ENCODE measurements at places on chromosomes 5 and 9.

DNA sequence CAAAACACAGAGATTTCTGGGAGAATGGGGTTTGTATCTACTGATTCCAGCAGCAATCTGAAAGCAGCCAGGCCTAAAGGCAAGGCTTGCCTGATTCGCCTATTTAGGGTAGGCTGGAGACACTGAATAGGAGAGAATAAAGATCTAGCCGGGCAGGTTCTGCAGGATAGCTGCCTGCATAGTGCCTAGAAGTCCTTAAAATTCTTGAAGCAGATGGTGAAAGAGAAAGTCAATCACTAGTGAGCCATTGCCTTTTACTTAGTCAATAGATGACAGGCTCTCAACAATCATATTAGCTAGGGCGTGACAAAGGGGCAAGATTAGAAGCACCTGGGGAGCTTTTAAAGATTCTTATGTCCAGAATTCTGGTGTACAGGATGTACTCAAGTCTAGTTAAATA lies 522.7 kb downstream of the HTR1A start:
- DNase-seq: no peak

DNA sequence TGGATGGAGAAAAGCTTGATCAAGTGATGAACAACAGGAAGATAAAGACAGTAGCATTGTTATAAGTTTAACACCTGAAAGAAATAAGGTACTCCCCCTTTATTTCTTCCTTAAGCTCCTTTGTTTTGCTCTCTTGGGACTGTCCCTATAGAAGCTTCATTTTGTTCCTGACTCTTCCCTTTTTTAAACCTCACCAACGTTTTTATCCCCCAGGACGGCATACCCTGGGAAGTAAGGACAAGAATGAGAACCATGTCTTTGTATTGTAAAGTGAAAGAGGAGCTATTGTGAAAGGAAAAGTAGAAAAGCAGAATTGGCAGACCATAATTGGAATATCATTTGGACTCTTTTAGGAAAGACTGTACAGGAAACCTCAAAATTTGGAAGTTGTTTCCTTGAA lies 1368.6 kb upstream of the C9orf72 start:
- no peak for DNase-seq

DNA sequence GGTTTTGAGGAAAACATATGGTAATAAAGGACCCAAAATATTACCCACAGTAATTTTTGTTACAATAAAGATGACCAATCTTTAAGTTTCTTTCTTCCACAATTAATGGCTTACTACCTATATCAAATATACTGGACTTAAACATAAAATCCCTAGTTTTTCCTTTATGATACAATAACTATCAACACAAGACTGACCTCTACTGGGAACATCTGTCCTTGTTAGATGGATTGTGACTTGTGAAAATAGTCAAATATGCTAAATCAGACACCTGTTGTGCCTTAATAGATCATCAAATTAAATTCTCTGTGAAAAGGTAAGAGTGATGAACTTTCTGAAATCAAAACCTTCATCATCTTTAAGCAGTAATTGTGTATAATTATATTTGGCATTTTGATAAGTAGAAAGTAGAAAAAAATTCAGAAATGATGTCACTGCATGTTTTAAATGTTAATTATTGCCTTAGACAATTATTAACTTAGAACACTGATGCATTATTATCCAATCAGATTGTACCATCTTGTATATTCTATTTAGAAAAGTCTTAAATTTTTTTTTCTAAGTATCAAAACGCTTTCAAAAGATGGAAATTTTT lies 113.6 kb downstream of the DEPDC1B start:
- no peak for DNase-seq

DNA sequence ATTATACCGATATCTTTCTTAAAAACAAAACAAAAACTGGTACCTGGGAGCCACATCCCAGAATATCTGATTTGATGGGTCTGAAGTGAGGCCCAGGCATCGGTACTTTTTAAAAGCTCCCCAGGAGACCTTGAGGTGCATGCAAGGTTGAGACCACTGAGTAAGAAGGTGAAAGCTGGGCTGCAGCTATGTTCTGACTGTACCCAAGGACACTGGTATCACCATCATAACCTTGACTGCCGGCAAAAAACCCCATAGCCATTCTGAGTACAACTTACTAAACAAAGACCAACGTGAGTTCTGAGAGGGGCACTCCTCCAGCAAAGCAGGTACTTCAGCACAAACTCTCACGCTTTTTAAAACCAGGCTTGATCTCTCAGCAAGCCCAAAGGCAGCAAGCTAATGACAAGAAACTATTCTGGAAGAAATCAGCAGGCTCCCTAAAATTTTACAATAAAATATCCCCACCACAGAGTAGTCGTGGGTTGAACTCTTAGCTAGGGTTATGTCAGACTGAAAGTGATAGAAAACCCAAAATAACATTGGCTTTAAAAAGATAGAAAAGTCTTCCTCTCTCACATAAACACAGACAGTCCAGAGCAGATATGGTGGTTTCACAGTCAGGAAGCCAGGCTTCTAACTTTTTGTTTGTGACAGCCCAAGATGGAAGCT lies 263.9 kb downstream of the SAXO1 start:
- no peak for DNase-seq

DNA sequence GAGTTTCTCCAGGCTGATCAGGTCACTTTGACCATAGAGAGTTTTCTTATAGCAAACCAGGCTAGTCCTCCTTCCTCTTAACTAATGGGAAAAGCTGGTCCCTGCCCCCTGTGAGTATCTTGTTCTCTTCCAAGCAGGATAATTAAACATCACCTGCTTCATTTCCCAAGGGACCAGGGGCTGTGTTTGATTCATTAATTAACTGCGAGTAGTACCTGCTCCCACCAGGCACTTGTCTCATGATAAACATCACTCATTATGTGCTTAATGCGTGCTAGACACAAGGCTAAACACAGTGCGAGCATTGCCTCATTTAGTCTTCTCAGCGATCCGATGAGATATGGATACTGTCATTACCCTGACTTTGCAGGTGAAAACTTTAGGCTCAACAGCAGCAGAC lies 1.7 kb upstream of the FAM163B start:
- no peak for DNase-seq

DNA sequence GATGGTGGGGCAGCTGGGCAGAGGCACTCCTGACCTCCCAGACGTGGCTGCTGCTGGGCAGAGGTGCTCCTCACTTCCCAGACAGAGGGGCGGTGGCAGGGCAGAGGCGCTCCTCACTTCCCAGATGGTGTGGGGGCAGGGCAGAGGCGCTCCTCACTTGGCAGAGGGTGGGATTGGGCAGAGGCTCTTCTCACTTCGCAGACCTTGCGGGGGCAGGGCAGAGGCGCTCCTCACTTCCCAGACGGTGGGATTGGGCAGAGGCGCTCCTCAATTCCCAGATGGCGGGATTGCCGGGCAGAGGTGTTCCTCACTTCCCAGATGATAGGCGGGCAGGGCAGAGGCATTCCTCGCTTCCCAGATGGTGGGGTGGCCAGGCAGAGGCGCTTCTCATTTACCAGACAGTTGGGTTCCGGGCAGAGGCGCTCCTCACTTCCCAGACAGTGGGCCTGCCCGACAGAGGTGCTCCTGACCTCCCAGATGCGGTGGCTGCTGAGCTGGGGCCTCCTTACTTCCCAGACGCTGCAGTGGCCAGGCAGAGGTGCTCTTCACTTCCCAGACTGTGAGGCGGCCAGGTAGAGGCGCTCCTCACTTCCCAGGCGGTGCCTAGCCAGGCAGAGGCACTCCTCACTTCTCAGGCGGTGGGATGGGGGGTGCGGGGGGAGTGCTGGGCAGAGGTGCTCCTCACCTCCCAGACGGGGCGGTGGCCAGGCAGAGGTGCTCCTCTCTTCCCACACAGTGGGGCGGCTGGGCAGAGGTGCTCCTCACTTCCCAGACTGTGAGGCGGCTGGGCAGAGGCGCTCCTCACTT lies 25.3 kb upstream of the SPATA31E1 start:
- no peak for DNase-seq

DNA sequence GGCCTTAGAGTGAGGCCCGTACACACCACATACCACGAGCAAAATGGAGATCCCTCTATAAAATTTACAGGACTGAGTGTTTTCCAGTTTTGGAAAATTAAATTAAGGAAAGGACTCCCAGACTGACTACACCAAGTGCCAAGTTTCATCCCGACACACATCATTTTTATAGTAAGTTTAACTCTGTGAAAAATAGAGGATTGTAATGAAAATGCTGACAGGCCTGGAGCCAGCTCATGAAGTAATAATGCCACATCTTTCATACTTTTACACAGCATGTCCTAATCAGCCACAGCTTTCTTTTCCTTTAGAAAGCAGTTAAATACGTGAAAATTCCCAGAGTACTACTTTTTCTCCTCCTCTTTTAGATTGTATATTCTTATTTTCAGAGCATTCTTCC lies 169.2 kb downstream of the SAXO1 start:
- DNase-seq: no peak

- DNase-seq: no peak
Observed at GRCh38 chr9:6471231-6471850, 58.3 kb downstream of the UHRF2 start.

DNA sequence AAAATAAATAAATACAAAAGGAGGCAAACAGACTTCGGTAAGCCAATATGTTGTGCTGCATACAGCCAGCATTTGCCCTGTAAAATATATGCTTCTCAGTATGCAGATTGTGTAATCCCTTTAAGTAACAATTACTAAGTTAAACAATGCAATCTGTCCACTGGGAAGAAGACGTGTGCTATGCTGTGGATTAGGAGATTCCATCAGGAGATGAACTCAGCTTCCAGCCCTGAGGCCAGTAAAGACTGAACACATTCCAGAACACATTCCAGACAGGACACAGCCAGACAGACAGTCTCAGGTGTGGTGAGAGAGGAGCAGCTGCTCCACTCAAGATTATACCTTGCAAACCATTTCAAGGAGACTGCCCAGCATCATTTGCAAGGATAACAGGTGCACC lies 97.8 kb downstream of the MPDZ start:
- no peak for DNase-seq

- DNase-seq: no peak
Observed at GRCh38 chr9:121296213-121297127, 28.5 kb downstream of the GSN start.

DNA sequence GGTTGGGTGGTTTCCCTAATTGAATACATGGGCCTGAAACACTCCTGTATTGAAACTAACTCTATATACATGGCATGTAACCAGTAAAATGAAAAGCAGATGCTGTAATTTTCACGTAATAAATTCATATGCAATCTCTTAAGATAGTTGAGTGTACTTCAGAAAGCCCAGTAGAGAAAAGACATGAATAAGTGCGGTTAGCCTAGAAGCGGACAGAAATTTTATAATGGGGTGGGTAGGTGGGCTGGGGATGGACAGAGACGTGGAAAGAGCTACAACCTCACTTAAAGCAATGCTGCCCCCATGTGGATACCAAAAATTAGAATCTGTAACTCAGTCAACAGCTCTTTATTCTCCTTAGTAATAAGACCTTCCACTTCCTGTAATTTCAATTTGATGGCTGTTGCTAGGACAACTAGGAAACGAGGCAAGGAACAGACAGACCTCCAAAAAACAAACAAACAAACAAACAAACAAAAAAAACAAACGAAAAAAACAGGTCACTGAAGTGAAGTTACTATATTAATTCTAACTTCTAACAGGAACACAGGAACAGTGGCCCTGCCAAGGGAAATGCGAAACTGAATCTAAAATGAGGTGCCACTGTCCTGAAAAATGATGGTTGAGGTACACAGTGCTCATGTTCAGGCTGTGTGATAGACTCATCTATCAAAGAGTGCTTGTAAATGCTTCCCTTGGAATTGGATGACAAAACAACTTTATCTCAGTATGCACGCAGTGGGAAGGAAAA lies 103.4 kb upstream of the GNA14 start:
- no peak for DNase-seq

DNA sequence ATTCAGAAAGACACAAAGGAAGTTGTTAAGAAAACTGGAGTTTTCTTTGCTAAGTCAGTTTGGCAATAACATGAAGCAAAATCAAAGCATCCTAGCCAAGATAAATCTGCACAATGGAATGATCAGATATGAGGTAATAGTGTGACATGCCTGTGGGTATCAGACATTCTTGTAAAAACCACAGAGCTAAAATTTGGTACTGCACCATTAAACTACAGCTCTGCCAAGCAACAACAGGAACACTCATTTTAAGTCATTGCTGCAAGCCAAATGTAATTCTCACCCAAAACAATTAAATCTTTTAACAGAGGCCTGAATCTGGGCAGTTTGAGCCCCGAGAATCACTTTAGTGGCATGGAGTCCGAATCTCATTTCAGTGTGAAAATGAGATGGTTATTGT lies 96.6 kb downstream of the VCAN start:
- no peak for DNase-seq

DNA sequence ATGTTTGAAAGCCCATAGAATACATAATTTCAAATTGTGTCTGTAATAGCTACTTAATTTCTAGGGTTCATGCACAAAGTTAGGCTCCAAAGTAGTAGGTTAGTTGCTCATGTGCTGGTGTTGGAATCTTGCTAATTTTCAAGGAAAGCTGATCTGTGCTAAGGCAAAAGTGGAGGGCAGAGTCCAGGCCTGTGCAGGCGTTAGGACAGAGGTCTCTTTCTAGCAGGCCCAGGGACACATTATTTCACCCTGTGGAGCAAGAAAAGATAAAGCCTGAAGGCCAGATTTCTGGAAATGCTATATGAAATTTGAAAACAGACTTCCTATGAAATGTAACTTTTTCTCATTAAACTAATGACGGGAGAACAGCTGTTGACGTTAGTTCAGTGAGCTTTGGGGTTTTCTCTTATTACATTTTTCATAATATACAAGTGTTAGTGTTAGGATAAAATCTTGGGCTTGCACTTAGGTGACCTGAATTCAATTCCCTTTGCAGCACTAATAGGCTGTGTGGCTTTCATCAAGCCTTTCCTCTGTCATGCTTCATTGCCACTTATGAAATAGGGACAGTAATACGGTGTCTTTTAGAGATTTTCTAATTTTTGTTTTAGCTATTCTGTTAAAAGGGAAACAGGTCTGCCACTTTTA lies 196.7 kb upstream of the HAPLN1 start:
- DNase-seq: no peak

- DNase-seq: no peak
Observed at GRCh38 chr5:171688696-171689495, 96.7 kb upstream of the SMIM23 start.
